ENCODE measurements at places on chromosomes 6 and 20.

GRCh38 chr6:111921103-111921502, 47.9 kb upstream of the FYN start:
- DNase-seq = no peak

DNA sequence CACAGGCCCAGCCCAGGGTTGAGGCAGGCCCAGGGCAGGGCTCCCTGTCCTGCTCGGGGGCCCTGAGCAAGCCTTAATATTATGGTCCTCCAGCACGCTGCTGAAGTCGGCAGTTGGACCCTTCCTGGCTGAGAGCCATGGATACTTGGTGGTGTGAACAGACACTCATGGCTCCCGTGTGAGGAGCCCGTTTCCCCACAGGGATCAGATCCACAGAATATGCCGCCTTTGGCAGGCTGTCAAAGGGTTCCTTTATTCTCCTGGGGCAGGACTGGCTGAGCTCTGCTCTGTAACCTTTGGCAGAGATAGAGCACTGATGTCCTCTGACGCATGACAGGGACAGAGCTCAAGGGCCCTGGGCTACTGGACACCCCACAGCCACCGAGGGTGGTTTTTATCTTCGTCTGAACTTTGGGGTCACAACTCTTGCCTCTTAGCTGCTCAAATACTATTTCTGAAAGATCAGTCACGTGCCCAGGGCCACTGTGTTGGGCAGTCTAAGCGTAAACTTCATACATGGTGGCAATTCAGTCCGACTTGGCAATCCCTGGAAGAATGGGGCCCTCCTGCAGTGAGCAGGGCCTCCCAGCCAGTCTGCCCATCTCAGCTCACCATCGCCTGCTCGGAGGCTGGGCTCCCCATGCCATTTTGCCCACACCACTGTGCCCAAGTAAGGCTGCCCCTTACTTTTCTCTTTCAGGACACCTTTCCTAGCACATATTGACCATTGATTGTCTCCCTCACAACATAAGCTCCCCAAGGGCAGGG, 49.1 kb downstream of the TTI1 start:
- no peak for DNase-seq

DNA sequence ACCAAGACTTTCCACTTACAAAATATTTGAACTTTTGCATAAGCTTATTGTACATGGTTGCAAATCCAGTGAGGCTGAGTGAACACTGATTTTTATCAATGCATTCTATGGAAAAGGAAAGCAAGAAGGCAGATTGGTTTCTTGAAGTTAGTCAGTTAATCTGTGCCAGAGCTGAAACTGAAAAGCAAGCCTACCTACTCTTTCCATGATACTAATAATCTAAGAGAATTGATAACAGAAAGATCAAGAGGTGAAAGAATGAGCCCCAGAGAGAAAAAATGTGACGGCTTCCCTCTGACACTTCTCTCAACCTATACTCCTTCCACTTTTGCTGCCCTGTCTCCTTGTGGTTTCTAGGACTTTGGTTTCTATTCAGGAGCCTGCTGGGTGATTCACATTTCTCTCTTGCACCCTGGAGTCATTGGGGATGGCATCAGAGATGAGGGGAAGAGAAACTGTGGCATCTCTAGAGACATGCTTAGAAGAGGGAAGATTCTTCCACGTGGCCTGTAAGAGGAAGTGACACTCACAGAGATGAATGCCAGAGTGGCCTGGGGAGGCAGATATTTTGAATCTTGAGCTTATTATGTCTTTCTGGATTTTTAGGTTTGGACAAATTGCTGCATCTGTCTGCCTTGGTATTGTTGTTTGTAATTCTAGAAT, 158.6 kb upstream of the RIMS1 start:
- no peak for DNase-seq

- no peak for DNase-seq
These were observed 394.8 kb upstream of the RNF217 start for GRCh38 chr6:124567401-124567800.

GRCh38 chr6:36244641-36245280, 25.1 kb upstream of the PNPLA1 start:
- DNase-seq = no peak

GRCh38 chr20:8515810-8516435, 383.9 kb downstream of the PLCB1 start:
- DNase-seq = no peak
